ENCODE measurements at places on chromosomes 13 and 19.

GRCh38 chr19:2809387-2810140 is 10.1 kb upstream of the ZNF554 start:
- DNase-seq = no peak

DNA sequence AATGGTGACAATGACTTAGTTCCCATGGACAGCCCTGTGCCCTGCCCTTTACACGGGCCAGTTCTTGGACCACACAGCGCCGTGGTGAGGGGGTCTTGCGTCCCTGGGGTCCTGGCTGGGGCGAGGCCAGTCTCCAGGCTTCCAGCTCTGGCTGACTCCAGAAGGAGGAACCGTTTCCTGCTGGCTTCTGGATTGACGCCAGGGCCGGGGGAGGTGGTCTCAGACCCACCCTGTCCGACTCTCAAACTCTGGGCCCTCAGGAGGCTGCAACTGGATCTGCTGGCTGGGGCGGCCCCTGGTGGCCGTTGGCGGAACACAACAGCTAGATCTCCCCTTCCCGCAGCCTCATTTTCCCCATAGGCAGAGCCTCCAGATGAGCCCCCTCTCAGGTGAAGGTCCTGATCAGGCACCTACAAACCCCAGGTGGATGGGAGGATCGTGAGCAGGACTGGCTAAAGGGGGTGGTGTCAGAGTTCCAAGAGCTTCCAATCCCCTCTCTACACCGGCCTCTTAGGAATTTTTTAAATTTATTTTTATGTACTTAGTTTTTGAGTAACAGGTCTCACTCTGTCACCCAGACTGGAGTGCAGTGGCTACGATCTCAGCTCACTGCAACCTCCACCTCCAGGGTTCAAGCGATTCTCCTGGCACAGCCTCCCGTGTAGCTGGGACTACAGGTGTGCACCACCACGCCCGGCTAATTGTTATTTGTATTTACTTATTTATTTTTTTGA is 8.0 kb downstream of the CCDC194 start:
- DNase-seq = peak; percentile 80

DNA sequence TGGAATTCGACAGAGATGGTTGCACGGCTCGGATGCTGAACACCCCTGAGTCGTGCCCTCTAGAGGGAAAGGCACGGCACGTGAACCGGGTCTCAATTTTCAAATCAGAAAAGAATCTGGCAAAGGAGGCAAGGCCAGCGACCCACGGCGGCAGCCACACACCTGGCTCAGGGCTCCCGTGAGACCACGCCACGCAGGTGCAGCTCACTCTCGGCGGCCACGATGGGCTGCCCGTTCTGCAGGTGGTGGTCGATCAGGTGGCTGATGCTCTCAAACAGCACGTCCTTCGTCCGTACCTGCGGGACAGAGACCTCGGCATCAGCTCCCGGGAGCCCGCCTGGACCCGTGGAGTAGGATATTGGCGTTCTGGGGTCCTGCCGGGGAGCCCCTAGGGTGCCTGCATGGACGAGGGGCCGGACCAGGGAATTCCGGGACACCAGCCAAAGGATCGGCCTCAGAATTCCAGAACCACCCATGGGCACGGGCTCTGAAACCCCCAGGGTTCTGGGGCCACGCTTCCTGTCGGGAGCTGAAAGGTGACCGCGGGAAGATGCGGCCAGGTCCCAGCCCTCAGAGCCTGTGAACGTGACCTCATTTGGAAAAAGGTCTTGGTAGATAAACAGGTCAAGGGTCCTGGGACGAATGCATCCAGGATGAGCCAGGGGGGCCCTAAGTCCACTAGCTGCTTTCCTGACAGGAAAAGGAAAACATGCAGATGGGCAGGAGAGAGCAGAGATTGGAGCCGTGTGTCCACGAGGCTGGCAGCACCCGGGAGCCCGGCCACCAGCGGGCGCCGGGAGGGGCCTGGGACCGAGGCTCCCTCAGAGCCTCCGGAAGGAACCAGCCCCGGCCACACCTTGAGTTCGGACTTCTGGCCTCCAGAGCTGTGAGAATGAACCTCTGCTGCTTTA is 10.1 kb upstream of the C2CD4C start:
- no peak for DNase-seq

DNA sequence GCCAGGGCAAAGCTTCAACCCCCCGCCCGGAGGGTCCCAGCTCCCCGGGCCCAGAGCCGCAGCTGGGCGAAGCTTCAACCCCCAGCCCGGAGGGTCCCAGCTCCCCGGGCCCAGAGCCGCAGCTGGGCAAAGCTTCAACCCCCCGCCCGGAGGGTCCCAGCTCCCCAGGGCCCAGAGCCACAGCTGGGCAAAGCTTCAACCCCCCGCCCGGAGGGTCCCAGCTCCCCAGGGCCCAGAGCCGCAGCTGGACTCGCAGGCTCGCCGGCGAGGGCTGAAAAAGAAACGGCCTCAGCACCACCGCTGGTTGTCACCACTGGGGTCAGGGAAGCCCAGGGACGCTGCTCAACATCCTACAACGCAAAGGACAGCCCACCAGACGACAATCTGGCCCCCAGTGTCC is 5.2 kb downstream of the REXO1 start:
- DNase-seq = no peak

DNA sequence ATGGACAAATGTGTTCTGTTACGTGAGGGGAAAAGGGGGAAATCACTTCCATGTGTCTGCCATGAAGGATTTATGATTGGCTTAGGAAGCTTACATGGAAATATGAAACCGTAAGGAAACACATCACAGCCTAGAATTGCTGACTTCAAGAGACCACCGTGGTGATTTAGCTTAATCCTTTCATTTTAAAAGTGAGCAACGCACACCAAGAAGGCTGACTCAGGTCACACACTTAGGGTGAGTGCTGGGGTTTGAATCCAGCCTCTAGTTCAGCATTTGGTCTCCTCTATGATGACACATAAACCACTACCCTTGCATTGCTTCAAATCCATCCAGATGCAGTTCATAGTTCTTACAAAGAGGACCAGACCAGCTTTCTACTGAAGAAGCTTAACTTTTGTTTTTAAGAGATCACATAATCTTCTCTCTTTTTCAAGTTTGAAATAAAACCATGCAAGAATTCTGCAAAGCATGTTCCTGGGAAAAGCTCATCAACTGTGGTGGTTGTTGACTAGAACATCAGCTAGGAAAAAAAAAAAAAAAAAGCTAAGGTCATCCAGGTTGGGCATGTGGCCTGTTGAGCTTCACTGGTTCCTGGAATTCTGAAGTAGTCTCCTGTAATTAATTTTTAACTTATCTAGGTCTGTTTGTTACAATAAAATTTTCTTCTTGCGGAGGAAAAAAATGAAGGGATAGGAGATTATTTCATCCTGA is 60.2 kb upstream of the KL start:
- DNase-seq = no peak

GRCh38 chr13:44902738-44903137 is 86.5 kb downstream of the NUFIP1 start:
- DNase-seq = no peak
